ENCODE measurements at places on chromosomes 2 and 18.

DNA sequence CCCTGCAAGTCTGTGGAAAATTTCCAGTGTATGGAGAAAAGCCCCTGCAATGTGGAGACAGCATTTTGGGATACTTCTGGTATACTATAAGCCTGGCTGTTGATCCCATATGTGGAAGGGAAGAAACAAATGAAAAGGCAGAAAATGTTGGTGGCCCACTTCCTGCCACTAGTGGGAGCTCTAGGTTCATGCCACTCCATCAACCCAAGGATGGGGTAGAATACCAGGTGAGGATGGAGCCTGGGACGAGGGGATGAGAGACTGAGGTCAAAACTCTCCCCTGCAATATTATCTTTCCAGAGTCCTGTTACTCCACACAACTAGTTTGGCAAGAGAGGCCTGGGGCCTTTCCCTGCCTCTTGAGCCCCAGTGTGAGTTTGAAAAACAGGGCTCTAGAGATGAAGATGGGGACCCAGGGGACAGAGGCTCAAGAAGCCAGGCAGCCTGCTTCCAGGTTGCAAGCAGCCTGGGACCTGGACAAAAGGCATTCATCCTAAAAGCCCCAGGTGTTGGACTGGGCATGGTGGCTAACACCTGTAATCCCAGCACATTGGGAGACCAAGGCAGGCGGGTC is 31.9 kb downstream of the BMP10 start:
- peak; percentile 42 for DNase-seq

GRCh38 chr2:200308546-200309295 is 2.2 kb downstream of the SPATS2L start:
- no peak for DNase-seq

- DNase-seq: no peak
Observed at GRCh38 chr2:138321458-138321857, 180.1 kb upstream of the SPOPL start.

DNA sequence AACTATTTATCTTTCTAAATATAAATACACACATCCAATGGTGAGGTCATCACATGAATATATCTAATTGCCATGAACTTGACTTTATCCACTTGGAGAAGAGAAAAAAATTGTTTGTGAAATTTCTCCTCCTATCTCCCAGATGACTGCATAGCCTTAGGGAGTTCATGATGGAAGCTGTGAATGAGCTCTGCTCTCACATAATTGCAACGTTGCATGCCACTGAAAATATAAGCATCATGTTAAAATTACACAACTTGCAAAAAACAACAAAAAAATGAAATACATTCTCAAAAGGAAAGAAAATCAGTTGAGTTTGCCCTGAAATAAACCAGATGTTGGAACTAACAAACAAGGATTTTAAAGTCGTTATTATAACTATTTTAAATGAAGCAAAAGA is 50.6 kb upstream of the OSR1 start:
- DNase-seq: peak; percentile 55

Data from cardiac fibroblast (primary cell).